ENCODE measurements at places on chromosomes 7 and 10.

GRCh38 chr10:78524941-78525340, 491.3 kb downstream of the RPS24 start:
- no peak for DNase-seq

DNA sequence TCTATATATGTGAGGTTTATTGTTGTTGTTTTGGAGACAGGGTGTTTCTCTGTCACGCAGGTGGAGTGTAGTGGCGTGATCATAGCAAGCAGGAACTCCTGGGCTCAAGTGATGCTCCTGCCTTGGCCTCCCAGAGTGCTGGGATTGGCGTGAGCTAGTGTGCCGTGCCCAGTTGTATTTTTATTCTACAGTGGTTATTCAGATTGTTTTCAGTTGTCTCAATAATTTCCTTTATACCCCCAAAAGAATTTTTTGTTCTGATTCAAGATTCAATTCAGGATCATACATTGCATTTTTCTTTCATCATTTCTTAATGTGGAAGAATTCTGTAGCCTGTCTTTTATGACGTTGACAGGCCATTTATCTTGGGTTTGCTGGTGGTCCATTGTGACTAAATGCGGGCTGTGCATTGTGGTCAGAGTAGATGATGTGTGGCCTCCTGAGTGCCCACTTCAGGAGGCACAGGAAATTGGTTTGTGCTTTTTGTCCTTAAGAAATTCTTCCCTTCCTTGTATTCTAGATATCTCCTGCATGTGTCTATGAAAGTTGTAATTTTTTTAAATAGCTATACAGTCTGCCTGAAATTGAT, 22.9 kb downstream of the RBM33 start:
- no peak for DNase-seq

DNA sequence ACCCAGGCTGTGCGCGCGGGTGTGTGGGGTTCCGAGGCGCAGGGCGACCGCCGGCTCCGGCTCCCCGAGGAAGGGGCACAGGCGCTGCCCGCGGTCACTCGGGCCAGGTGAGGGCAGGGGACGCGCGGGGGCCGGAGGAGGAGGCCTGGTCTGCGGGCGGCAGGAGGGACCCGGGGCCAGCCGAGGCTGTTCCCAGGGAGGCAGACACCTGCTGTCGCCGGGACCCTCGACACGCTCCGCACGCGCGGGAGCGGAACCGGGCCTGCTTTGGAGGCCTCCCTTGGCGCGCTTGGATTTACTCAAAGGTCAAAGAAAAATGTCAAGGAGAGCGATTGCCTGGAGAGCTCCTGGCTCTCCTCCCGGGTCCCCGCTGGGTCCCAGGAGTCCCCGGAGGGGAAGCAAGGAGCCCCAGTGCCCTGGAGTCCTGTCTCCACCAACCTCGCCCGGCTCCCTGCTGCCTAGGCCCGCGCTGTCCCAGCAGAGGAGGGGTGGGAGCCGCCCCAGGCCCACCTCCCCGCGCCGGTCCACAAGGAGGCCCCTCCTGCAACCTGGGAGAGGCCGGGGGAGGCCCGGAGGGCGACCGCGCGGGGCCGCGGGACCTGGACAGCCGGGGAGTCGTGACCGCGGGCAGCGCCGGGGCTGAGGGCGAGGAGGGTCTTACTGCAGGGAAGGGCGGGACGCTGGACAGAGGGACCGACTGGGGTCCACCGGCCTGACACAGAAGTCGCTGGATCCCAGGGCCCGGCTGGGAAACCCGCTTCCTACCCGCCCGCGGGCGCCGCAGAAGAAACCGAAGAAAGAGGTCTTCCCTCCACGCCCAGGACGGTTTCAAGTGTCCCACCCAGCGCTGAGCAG, 348.9 kb downstream of the DNAJB6 start:
- DNase-seq, result no peak

- DNase-seq, result no peak
Observed at GRCh38 chr7:32104766-32105165, 34.6 kb upstream of the PDE1C start.

GRCh38 chr7:16411391-16411790, 9.9 kb downstream of the CRPPA start:
- no peak for DNase-seq
